ENCODE measurements at places on chromosomes 1 and 21.
A peak's percentile ranks its signal among the peaks of the same experiment; 100 is the strongest.

DNA sequence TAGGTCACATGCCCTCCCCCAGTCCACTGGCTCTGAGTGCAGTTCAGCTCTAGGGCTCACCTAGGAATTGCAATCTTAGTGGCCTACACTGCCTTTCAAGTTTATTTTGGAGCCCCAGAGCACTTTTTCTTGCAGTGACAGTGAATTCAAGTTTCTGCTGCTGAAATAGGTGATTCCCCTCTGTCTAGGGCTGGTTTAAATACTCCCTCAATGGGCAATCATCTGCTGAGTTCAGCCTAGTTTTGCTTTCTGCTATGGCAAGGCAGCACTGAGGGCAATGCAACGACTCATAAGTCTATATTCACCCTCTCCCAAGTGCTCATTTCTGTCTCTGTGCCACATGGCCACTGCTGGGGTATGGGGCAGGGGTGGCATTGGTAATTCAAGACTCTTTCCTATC lies 472.6 kb upstream of the RGS18 start:
- no peak for DNase-seq

DNA sequence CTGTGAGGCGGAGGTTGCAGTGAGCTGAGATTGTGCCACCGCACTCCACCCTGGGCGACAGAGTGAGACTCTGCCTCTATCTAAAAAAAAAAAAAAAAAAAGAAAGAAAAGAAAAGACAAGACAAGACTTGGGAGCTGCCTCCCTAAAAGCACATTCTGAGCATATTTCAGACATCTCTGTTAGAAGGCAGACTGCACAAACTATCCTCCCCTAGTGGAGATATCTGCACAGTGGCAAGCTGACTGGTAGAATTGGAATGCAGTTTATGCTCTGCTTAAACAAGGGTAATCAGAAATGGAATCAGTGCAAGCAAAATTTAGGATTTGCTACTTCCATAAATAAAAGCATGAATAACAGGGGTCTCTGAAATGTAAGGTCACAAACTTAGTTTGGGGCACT lies 31.8 kb downstream of the GNG4 start:
- no peak for DNase-seq

GRCh38 chr1:225881081-225881958 lies 860 bp downstream of the TMEM63A start:
- DNase-seq: peak; percentile 42

DNA sequence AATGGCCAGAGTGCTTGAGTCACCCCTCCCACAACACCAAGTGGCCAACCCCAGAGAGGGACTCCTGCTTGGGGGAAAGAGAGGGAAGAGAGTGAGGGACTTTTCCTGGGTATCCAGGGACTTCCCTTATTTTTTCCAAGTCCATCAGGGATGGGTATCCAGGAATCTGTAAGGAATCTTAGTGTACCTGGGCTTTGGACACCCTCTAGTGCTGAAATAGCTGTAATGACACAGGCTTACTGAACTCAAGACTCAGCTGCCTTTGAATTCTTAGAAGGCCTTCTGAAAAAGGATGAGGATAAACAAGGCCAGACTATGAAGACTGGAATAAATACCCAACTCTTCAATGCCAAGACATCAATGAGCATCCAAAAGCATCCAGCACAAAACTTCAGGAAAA lies 12.0 kb downstream of the TSHB start:
- no peak for DNase-seq

DNA sequence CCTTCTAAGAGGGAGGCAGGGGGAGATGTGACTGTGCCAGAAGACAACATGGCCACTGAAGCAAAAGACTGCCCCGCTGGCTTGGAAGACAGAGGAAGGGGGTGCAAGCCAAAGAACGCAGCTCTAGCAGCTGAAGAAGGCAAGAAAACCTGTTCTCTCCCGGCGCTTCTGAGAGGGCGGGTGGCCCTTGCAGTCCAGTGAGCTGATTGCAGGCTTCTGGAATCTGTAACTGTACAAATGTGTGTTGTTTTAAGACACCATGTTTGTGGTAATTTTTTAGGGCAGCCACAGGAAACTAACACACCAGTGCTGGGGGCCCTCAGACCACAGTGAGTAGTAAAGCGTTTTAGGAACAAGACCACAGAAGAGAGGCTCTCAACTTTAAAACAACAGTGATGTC lies 47.0 kb downstream of the CD46 start:
- no peak for DNase-seq

GRCh38 chr1:114189398-114189797 lies 35.7 kb upstream of the SYT6 start:
- DNase-seq: no peak

- no peak for DNase-seq
Measured at GRCh38 chr1:5933050-5933449, 59.2 kb downstream of the NPHP4 start.

DNA sequence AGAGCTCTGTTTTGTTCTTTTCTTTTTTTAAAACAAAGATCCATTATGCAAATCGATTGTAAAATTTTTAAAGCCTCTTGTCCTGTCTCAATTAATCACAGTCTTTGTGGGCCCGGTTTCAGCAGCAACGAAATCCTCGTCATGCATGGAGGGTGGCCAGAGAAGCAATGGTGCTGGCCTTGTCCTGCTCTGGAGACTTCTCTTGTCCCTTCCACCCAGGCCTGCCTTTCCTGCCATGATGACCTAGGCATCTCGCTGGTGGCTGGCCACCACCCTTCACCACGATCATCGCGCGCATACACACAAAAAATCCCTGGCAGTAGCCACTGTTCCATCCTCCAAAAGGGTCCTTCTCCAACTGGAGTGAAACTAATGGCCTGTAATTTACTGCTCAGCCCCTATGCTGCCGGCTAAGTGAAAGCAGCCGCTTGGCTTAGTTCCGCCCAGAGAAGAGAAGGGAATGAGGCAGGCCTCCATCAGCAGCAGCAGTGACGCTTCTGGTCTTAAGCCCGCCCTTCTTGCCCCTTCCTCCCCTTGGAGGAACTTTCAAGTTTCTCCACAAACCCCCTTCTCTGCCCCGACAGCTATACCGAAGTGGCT lies 309.5 kb downstream of the NPHP4 start:
- no peak for DNase-seq

GRCh38 chr21:35450830-35451229 lies 401.7 kb upstream of the RUNX1 start:
- no peak for DNase-seq

DNA sequence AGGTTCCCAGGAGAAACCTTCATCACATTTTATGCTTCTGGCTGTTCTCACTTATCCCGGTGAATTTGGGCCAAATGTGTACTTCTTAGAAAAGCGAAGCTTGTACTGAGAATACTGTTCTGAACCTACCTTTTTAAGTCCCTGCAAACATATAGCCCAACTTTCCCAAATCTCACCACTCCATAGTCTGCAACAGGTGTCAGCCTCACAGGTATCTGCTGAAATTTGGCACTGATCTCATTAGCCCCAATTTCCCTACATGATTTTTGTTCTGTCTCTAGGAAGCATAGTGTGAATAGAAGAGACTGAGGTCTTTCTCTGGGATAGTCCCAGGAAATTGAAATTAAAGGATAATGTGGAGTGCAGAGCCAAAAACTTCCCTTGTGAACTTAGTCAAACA lies 11.5 kb downstream of the RIT1 start:
- DNase-seq: no peak

DNA sequence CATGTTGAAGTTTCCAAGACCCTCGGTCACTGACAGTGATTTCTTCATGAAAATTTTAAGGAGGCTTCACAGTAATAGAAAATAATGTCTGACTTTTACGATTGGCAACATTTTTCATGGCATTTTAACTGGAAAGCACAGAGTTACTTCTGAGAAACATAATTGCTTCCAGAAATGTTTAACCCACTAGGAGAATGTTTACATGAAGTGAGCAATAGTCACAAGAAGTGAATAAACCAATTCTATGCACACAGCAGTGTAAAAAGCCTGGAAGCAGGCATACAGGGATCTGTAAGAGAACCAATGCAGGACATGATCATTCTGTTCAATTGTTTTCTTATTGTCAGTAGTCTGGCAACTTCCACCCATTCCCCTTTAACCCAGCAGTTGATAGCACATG lies 316.2 kb upstream of the CXADR start:
- no peak for DNase-seq

GRCh38 chr1:89179343-89179742 lies 3.5 kb upstream of the GBP7 start:
- DNase-seq: no peak

DNA sequence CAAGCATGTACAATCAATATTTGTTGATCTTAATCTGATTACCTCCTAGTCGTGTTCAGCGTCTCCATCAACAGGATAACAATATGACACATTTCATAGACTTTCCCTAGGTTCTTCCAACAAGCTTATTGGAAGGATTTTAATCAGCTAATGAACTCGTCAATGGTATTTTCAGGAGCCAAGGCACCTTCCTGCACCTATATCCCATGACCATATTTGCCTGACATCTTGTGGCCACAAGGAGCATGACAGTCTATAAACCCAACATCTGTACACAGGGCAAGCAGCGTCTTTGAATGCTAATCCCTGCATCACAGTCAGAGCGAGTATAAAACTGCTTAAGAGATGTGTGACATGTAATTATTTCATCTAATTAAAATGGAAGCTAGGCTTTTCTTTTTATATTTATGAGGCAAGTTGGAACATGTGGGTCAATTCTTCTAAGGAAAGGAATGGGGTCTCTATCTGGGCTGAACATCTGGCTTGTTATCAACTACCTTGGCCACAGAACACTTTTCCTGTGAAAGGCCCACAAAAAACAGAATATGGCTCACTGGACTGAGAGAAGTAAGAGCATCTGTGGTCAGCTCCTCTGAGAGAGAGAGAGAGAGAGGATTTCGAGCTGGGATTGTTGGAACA lies 388.8 kb downstream of the NTNG1 start:
- DNase-seq: no peak

DNA sequence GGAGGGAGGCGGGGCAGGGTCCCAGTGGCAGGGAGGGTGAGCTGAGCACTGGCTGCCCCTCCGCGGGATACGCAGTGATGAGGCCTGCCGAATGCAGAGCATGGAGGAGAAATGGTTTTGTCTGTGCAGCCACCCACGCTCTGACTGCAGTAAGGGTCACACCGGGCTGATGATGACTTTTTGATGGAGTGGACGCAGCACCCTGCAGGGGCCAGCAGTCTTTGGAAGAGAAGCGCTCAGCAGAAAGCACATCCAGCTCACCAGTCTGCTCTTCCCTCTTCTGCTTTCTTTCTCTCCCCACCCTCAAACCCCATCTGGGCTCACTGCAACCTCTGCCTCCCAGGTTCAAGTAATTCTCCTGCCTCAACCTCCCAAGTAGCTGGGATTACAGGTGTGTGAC lies 61.9 kb upstream of the ATP1A1 start:
- no peak for DNase-seq

DNA sequence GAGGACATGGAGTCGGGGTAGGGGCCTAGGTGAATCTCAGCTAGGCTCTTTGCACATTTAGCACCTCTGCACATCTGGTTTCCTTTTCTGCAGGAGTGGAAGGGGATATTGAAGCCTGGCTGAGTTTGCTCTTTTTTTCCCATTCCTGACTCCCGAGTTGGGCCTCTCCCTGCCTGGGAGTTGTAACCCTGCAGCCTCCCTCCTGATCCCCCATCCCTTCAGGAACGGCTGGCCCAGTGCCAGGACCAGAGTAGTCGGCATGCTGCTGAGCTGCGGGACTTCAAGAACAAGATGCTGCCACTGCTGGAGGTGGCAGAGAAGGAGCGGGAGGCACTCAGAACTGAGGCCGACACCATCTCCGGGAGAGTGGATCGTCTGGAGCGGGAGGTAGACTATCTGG lies 836 bp downstream of the OLFML3 start:
- no peak for DNase-seq

DNA sequence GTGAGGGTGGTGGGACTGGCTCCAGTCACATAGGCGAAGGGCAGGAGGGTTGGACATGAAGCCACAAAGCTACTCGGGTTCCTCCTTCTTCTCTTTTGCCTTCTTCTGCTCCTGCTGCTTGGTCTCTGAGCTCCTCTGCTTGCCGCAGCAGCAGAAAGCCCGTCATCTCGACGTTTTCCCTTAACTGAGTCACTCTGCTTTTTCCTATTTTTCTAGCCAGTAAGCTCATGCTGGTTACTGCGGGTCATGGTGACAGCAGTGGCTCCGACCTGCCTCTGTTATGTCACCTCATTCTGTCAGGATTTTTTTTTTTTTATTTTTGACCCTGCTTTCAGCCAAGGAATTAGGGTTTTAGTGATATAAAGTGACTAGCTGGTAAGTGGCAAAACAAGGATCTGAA lies 2.6 kb upstream of the FMOD start:
- no peak for DNase-seq

DNA sequence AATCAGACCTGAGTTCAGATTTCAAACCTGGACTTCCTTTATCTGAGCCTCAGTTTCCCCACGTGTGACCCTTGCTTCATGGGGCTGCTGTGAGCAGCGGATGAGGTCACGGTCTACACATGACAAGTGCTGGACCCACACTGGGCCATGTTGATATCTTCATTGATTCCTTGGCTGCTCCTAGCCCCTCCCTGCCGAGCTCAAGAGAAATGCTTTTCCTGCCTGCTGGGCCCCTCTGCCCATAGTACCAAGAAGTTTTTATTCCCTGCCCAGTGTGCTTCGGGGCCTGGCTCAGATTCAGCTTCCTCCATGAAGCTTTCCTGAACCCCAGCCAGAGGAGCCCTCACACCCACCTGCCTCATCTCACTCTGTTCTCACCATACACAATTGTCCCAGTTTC lies 181.6 kb downstream of the PTPRU start:
- no peak for DNase-seq

- DNase-seq: no peak
Measured at GRCh38 chr1:117511273-117511672, 94.6 kb upstream of the TENT5C start.

DNA sequence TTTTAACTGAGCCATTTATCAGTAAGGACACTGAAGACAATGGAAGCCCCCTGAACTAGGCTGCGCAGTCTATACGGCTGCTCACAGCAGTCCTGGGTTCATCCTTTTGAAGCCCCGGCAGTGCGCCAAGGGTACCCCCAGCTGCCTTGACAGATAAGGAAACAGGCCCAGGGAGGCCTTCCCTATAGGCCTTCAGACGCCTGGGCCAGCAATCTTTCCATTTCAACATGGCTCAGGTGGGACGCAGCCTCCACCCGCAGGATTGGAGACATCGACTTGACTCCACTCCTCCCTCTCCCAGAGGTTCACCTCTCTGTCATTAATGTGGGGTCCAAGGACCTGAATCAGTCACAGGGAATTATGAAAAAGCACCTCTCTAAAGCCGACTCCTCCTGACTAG lies 2.8 kb upstream of the LYPD8 start:
- no peak for DNase-seq

DNA sequence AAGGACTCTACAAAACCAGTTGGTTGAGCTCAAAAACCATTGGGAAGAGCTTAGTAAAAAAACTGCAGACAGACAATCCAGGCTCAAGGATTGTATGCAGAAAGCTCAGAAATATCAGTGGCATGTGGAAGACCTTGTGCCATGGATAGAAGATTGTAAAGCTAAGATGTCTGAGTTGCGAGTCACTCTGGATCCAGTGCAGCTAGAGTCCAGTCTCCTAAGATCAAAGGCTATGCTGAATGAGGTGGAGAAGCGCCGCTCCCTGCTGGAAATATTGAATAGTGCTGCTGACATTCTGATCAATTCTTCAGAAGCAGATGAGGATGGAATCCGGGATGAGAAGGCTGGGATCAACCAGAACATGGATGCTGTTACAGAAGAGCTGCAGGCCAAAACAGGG lies 104.0 kb upstream of the BMP8A start:
- DNase-seq: no peak

Data from T-cell (primary cell).